ENCODE measurements at places on chromosomes 3 and 15.

DNA sequence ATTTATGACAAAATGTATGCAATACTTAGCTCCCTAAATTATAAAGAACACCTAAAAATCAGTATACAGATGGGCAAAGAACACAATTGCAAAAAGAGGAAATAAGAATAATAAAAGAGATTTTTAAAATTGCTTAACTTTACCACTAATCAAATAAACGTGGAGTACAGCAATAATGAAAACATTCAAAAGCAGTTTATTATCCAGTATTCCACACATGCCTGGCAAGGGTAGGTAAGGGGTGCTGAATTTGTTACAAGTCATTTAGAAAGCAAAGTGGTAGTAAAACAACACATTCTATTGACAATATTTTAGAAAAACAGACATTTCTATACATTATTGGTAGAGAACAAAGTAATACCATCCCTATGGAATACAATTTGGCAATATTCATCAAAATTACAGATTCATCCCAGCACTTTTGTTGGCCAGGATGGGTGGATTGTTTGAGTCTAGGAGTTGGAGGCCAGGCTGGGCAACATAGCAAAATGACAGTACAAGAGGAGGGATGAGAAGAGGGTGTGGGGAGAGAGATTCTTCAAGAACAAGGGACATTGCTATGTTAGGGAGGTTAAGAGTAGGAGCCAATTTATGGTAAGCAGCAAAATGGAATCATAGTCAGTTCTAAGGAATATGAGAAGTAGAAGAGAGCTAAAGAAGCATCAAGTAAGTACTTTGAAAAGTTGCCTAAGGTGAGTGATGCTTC lies 3.7 kb upstream of the ACKR4 start:
- no peak for DNase-seq

GRCh38 chr3:120646771-120647432 lies 35.1 kb downstream of the HGD start:
- DNase-seq: no peak

DNA sequence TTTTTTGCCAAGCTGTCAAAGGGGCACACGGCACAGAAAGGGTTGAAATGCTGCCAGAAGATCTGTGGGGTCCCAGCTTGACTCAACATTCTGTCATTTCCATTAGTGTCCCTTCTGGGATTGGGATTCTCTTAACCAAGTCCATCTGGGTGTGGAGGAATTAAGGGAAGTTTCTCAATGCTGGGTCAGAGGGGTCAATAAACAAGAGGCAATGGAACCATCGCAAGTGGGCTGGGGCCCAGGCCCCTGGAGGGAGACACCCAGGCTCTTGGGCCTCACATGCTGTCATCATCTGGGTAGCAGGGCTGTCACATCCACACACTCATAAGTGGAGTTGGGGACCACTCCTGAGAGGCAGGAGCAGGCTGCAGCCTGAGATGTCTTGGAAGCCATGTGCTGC lies 8.1 kb upstream of the APOD start:
- no peak for DNase-seq

DNA sequence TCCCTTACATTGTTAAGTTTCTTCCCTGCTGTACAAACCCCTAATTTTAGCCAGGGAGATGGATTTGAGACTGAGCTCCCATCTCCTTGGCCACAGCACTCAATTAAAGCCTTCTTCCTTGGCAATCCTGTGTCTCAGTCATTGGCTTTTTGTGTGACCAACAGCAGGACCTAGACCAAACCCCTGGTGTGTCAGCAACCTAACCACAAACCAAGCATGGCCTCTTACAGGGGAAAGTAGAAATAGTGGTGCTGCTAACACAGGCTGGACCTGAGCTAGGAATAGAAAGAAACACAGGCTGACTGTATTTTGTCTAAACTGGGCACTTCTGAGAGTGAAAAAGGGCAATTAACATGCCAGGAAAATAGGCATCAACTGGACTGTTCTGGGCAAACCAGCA lies 37.9 kb downstream of the PPCDC start:
- peak; percentile 36 for DNase-seq

DNA sequence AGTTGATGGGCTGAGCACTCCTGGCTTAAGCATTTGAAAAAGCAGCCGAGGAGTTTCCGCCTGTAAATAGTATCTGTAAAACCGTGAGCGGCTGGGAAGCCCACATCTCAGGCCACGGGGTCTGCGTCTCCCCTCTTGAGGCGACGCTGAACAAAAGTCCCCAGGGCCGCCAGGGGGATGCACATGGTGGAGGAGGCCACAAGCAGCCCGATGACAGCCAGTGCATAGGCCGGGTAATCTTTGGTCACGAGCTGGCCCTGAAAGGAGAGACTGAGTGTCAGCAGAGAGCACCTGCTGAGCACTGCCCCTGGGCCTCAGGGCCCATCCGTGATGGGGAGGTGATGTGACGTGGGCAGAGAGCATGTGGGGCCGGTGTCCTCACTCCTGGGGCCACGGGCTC lies 37.5 kb downstream of the SLC6A20 start:
- DNase-seq: no peak
